Natural killer cell treated with Interleukin-12 subunit alpha and Interleukin-12 subunit beta and Interleukin-15 and Interleukin-18, amount 100 ng/mL, for 72 hours (primary cell): ENCODE measurements at places on chromosomes 3 and 15.

GRCh38 chr3:123602325-123602724, 17.5 kb upstream of the HACD2 start:
- no peak for DNase-seq

DNA sequence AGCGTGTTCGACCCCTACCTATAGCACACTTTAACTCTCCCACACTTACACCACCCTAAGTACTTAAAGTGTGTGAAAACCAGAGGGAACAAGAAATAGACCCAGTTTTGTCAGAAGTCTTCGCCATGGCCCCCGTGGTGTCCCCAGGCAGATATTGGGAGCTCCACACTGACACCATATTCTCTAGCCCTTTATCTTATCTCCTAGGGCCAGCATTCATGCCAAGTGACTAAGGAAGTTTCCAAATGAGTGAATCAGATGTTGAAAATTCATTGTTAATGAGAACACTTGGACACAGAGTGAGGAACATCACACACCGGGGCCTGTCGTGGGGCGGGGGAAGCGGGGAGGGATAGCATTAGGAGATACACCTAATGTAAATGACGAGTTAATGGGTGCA, 31.8 kb downstream of the P3H2 start:
- DNase-seq: no peak

- no peak for DNase-seq
Measured at GRCh38 chr3:99482191-99482590, 156.2 kb upstream of the COL8A1 start.

DNA sequence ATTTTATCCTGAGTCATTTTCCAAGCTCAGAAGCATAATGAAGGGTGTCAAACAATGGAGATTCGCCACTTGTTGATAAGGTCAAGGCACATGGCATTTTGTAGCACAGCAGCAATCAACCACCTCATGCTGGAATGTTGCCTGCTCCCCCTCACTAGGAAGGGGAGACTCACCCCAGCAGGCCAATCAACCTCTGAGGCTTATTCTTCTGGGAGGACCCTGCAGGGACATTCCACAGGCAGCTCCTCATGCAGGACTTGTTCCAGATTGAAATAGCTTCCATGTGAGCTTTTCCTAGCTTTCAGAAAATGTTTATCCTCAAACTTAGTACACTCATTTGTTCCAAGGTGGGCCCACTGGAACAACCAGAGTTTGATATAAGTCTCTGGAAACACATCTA, 77.6 kb downstream of the SSR3 start:
- no peak for DNase-seq

- DNase-seq: no peak
Measured at GRCh38 chr15:95025924-95026728, 794.8 kb downstream of the MCTP2 start.
